ENCODE measurements at places on chromosomes 11 and 22. TPM values are rescaled to one million over a fixed set of nuclear protein-coding genes. Genes with fewer than 3 reads are reported as not detected.

The DMC1 gene
- 0.56 TPM for total RNA-seq

The NRXN2 gene
- 8.0 TPM for total RNA-seq

The APOL5 gene
- total RNA-seq: 0.46 TPM

The POU2AF2 gene
- not detected for total RNA-seq

The APLNR gene
- 0.39 TPM for total RNA-seq

The LRRC75B gene
- total RNA-seq: 5.2 TPM

The CDC42BPG gene
- 0.13 TPM for total RNA-seq

The ASPHD2 gene
- total RNA-seq: 2.1 TPM
